ENCODE measurements at places on chromosomes 12 and 14.

- peak; percentile 37 for DNase-seq
Measured at GRCh38 chr12:89880690-89881350, 172.2 kb upstream of the ATP2B1 start.

- no peak for DNase-seq
Measured at GRCh38 chr14:71267691-71268090, 360.4 kb downstream of the PCNX1 start.

GRCh38 chr12:54032627-54033100 is at the start of gene HOXC5:
Gene HOXC5 (plus strand): TSS chr12:54033050. CDS start chr12:54033123, 73 bp downstream.
- DNase-seq: peak; percentile 23

- DNase-seq: no peak
Measured at GRCh38 chr14:22334627-22335026, 254.4 kb downstream of the DAD1 start.

- no peak for DNase-seq
Measured at GRCh38 chr14:59130462-59130861, 58.0 kb upstream of the DAAM1 start.

GRCh38 chr12:10186299-10186698 is 7.5 kb downstream of the TMEM52B start:
- DNase-seq: no peak

Measured in effector memory CD4-positive, alpha-beta T cell (primary cell).